ENCODE measurements at places on chromosomes 4 and X.
A peak's percentile ranks its signal among the peaks of the same experiment; 100 is the strongest.

GRCh38 chrX:141879616-141880015 lies 24.1 kb upstream of the MAGEC1 start:
- DNase-seq, result no peak

GRCh38 chrX:99266255-99266654 lies 1143.8 kb downstream of the PCDH19 start:
- no peak for DNase-seq

DNA sequence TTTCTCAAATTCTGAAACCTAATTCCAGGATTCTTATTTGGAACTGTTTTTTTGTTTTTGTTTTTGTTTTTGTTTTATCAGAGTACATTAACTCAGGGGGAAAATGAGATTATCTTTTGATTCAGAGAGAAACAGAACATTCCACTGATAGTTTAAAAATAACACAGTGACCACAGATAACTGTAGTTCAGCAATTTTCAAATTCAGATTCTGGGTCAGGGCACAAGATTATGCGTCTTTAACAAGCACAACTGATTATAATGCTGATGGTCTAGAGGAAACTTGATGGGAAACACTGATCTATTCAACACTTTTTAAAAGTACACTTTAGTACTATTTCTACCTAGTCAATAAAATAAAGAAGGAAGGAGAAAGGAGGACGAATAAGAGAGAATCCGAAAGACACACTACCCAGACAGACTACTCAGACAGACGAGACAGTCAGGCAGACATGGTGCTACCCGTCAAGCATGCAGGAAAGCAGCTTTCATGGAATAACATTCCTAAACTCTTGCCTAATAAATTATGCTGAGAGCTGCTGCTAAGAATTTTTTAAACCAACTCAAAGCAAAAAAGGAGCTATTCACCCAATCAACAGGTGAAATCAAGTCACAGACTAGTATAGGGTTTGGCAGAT lies 59.0 kb downstream of the APBB2 start:
- DNase-seq, result no peak

DNA sequence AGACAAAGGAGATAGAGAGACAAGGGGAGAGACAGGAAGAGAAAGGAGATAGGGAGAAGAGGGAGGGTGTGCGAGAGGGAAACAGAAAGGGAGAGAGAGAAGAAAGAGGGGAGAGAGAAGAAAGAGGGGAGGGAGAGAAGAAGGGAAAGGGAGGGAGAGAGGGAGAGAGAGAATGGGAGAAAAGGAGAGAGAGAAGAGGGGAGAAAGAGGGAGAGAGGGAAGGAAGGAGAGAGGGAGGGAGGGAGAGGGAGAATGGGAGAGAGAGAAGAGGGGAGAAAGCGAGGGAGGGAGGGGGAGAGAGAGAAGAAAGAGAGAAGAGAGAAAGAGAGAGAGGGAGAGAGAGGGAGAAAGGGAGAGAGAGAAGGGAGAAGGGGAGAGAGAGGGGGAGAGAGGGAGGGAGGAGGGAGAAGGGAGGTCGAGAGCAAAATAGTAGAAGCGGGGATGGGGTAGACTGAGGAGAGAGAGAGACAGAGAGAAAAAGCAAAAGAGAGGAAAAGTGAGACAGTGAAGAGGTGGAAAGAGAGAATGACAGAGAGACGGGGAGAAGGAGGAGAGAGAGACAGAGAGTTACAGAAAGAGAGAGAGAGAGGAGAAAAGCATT lies 218.2 kb downstream of the DHRSX start:
- no peak for DNase-seq

- no peak for DNase-seq
These were observed 29.9 kb downstream of the DKK2 start for GRCh38 chr4:107006218-107006617.

DNA sequence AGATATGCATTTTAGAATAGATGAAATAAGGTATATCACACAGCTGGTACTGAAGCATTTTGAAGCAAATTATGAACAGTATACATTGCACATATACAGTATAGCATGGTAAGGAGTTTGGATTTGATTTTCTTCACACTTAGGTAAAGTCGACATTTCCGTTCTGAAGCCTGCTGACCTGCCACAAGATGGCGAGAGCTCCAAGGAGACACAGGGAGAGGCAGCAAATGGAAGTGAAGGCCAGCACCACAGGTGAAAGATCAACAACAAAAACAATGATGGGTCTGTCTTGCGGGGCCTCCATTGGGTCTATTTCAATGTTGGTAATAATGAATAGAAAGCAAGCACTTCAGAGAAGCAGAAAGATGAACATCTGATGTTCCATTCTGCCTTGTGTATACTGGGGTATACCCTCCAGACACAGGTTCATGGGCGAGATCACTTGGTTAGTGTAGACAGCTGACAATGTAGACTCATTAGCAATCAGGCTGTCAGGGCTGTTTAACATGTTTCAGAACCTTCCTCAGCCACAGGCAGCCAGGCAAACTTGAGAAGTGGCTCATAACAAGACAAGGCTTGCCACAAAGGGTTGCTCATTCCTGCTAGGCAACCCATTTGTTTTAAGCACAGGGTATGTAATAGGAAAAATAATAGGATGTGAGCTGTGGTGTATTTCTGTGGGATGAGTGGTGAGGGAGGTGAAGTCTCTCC lies 21.4 kb upstream of the NOX1 start:
- DNase-seq, result no peak

DNA sequence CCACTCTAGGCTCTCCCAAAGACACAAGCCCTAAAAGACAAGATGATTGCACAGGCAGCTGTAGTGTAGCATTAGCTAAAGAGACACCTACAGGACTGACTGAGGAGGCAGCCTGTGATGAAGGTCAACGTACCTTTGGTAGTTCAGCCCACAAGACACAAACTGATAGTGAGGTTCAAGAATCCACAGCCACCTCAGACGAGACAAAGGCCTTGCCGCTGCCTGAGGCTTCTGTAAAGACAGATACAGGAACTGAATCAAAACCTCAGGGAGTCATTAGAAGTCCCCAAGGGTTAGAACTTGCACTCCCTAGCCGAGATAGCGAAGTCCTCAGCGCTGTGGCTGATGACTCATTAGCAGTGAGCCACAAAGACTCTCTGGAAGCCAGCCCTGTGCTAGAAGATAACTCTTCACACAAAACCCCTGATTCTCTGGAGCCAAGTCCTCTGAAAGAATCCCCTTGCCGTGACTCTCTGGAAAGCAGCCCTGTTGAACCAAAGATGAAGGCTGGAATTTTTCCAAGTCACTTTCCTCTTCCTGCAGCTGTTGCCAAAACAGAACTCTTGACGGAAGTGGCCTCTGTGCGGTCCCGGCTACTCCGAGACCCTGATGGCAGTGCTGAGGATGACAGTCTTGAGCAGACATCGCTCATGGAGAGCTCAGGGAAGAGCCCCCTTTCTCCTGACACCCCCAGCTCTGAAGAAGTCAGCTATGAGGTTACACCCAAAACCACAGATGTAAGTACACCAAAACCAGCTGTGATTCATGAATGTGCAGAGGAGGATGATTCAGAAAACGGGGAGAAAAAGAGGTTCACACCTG lies 306.3 kb downstream of the ANK2 start:
- peak; percentile 35 for DNase-seq

DNA sequence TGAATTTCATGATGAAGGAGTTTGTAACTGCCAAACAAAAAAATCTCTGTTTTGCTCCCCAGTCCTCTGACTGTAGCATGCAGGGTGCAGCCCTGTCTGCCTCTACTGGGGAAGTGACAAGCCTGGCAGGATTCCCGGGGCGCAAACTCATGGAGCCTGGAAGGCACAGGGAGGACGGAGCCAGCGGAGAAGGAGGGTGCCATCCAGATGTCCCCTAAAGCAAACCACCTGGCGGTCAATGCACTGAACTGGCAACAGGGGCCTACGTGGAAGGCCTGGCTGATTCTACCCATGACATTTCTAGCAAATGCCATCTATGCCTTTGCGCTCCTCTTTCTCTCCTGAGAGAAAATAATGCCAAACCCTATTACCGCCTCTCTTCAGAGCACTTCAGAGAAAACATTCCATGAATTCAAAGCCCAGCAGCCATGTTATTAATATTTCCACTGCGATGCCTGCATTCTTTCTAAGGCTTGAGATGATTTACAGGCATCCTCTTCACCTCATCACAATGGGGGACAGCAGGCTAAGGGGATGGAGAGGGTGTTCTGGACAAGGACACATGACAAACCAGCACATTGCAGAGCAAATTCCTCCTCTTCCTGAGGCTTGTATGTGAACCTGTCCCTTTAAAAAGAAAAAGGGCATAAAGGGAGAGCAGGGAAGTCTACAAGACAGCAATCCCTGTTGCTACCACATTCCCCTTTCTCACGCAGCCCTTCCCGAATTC lies 329.3 kb upstream of the NOCT start:
- no peak for DNase-seq

GRCh38 chr4:168811786-168812651 lies 198.0 kb downstream of the CBR4 start:
- no peak for DNase-seq

GRCh38 chr4:184234155-184234554 lies 16.5 kb upstream of the ENPP6 start:
- no peak for DNase-seq

GRCh38 chr4:7384003-7384928 lies 50.5 kb downstream of the PSAPL1 start:
- no peak for DNase-seq

DNA sequence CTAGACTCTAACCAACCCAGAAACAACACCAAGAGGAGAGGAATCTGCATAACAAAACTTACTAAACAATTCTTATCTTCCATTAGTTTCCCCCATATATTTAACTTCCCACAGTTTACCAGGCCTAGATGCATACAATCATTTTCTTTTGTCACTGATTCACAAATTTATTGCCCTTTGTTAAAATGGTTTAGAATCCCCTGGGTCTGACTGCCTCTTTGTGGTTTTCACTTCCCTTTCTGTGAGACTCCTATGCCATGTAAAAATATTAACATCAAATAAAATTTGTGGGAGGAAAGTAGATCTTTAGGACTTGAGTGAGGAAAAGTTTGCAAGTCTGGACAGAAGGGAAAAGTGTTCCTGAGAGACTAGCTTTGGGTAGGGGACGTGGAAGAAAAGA lies 393.8 kb upstream of the CNKSR2 start:
- DNase-seq, result no peak

GRCh38 chrX:19172741-19173140 lies 50.5 kb upstream of the ADGRG2 start:
- DNase-seq, result no peak

GRCh38 chr4:168737806-168738172 lies 240.9 kb downstream of the PALLD start:
- no peak for DNase-seq

GRCh38 chr4:4640692-4641091 lies 98.8 kb upstream of the STX18 start:
- DNase-seq, result no peak

- DNase-seq, result no peak
These were observed 77.1 kb downstream of the TBCK start for GRCh38 chr4:106238820-106239420.

DNA sequence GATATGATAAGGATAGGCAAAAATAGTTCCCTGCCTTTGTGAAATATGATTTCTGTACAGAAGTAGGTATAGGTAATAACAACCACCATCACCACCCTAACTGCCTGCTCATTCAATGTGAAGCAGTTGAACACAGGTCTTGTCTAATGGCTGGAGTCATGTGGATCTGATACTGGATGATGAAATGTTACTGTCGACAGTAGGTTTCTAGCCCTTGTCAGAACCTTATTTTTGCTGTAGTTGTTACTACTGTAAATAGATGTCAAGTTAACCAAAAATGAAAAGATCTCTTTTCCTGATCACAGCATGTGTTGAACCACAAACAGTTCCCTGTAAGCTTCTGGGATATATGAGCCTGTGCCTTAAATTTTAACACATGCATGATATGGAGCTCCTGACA lies 142.9 kb downstream of the FRAS1 start:
- no peak for DNase-seq

DNA sequence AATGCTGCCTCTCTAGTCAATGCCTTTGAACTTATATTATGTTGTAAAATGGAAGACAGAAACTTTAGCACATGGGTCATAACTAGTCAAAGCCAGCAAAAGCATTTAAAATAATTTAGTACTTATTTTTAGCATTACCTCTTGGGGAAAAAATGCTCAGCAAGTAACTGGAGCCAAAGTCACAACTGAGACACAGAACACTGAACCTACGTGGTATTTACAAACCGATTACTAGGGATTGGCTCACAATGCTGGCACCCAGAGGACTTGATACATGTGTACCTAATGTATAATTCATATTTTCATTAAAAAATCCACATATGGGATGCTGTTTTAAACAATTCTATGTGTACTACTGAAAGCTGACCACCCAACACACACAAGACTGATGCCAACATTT lies 38.4 kb downstream of the PHKA2 start:
- no peak for DNase-seq

GRCh38 chrX:122584981-122585380 lies 599.1 kb upstream of the GRIA3 start:
- DNase-seq, result no peak

DNA sequence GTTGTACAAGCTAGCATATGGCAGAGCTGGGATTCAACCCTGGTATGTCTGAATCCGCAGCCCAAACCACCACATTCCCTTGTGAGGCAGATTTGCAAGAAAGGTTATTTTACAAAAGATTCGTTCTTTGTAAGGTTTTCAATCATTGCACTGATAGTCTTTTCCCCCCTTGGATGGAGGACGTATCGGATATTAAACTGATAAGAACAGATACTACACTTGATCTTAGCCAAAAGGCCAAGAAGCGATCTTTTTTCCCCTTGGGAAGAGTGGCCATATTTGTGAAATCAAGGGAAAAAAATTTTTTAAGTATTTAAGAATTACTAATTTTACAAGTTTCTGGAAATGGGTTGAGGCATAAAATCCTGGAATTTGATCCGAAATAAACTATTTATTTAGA lies 34.4 kb upstream of the MSMO1 start:
- DNase-seq, result no peak

DNA sequence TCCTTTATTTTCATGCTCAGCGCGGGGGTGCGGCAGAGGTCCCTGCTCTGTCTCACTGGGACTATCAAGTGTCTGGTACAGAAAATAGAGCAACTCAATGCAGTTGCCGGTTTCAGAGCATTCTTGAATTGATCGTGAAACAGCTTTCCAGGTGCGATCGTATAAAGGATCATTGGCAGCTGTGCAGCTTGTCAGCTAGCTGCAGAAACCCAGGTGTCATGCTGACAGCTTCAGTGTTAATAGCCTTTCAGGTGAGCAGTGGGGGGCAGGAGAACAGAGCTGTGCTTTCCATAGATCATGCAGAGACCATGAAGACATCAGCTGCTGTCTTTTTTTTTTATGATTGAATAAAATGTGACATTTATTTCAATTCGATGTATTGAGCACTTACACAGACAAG lies 583.9 kb downstream of the NLGN4X start:
- no peak for DNase-seq

DNA sequence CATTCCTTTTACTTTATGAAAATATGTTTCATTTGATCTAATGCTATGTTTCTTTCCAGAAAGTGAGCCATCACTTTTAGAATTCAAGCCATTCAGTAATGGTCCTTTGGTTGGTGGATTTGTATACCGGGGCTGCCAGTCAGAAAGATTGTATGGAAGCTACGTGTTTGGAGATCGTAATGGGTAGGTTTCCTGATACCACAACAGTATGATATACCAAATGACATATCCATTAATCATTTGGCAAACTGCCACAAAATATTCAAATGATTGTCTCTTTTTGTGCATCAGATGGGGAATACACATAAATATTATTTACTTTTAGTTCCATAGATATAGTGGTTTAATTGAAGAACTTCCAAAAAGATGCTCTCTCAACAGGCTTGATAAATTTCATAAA lies 68.2 kb downstream of the HHIP start:
- DNase-seq, result no peak

- no peak for DNase-seq
These were observed 25.8 kb upstream of the VEGFC start for GRCh38 chr4:176818531-176818930.

GRCh38 chr4:188109157-188109755 lies at the start of gene TRIML2:
TSS of gene TRIML2 (minus strand) at chr4:188109603. CDS start at chr4:188105368, 4,235 bp downstream.
- DNase-seq, result no peak
